COR-L47 (cell line): ENCODE measurements at places on chromosomes 6 and 20.
A peak's percentile ranks its signal among the peaks of the same experiment; 100 is the strongest.

DNA sequence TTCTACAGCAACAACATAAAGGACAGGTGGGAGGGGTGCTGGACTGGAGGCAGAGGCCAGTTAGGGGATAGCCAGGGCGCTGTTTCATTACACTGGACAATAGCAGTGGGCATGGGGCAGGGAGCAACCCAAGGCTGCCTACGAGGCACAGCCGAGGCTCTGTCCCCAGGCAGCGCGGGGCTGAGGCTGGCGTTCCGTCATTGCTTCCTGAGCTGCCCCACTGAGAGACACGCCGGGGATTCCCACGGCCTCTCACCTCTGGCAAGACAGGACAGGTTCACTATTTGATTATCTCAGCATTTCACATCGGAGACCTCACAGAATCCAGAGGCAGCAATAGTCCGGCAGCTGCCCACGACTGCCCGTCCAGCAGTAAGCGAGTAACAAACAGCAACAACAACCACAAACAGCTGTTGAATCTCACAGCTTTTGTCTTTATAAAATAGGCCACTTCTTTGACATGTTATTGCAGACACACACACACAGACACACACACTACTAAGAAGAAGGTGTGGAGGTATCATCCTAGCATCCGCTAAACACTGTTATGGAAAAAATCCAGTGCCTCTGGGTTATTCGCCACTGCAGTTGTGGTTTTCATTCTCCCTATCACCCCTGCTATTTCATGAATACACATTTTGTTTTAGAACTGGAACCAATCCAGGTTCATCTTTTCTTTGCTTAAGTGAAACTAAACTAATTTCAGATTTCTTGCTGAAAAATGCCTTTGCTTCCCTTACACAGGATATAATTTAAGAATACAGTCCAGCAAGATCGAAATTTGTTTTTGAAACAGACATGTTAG lies 19.5 kb downstream of the KIF25 start:
- no peak for DNase-seq

DNA sequence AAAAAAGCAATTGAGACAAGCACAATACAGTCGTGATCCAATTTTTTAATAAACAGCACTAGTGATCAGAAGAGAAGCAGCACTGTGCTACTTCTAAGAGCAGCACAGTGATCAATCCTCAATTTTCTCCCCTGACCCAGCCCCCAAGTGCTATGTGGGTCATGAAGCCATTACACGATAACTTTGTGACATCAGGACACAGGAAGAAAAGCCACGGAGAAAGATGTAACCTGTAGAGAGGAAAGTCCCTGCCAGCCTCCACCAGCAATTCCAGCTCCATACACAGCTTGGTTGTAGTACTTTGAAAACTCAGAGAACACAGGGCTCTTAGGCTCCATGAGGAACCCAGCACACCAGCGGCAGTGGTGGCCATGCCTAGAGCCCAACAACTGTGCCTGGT lies 45.3 kb upstream of the MYB start:
- DNase-seq: no peak

DNA sequence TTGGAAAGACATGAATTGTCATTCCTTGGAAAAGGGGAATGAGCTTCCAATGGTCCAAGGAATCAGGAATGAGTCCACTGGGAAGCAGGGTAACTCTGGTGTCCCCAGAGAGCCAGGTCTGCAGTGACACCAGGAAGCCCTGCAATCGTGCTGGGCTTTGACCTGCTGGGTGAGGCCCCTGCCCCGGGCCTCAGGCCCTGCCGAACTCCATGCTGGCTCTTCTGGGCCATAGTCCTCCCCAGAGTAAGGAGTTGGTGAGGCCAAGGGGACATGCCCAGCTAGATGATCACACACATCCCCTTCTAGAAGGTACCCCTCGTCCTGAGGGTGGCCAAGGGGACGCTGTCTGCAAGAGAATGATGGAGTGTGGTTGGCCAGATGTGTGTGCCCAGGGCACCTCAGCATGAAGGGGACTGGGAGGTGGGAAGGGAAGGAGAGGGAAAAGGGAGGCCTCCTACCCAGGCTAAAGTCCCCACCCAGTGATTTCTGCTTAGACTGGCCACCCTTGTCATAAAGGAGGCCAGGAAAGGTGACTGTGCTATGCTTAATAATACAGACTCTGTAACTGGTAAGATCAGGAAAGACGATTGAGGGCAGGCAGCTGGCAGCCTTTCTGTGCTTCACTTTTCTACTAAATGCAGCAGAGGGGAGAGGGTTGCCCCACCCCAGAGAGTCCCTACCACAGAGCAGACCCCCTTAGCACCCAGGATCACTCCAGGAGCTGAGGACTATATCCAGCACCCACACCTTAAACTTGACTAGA lies 119.3 kb downstream of the SNX5 start:
- DNase-seq: no peak

DNA sequence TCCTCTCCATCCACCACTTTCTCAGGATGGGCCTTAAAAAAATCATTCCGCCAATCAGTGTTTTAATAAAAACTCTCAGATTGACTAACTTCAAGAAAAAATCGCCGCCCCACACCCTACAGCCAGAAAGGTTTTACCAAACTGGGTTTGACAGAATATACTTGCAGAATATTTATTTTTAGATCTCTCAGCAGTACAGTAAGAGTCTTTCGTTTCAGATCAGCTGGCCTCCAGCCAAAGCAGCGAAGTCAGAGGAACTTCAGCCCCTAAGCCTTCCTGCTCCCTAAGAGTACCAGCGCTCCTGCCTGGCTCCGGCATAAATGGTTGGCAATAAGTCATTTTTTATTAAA lies 24.7 kb downstream of the TBC1D7 start:
- no peak for DNase-seq

DNA sequence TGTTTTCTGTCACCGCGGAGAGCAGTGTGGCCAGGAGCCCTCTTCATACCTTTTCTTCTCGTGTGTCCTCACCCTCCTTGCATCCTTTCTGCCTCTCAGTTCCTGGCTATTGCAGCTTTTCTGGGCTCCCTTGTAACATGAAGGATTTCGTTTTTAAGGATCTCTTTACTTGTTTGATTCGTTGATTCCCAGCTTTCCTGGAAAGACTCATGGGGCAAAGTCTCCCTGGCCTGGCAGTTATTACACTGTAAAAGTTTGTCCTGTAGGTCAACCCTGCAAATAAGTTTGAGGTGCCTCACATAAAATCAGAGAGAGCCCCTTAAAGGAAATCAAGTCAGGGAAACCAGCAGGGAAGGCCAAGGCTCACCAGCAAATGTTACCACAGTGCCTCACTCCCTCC lies 70.1 kb downstream of the ISM1 start:
- no peak for DNase-seq

GRCh38 chr20:7714549-7714948 lies 225.7 kb downstream of the HAO1 start:
- peak; percentile 16 for DNase-seq
